ENCODE measurements at places on chromosomes 4 and X.

DNA sequence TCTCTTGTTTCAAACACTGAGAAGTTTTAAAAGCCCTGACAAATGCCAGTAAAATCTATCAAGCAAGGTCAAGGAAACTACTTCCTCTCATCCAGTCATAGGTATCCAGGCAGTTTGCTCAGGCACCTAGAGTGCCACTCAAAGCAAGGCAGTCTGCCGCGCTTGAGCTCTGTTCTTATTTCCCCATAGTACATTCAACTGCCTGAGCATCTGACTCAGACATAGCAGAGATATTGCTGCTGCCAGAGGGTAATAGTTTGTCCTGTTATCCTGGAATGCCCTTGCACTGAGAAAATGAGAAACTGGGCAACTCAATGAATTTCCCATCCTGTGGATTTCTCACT lies 16.1 kb upstream of the ATP8A1 start:
- no peak for DNase-seq

DNA sequence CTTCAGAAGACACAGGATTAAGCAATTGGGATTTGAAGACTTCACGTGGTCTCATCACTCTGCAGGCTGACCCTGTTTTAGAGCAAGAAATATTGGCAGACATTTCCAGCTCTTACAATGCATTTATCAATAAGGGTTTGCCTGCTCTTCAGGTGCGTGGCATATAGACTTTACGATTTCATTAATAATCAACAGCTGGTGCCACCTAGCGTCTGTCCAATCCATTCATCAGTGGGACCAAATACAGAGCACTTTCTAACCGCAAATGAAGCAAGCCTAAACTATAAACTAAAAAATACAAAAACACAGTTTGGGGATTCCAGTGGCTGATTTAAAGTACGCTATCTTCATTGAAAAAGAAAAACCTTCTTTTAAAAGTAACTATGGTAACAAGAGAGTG lies 125.4 kb upstream of the DMD start:
- DNase-seq, result no peak

DNA sequence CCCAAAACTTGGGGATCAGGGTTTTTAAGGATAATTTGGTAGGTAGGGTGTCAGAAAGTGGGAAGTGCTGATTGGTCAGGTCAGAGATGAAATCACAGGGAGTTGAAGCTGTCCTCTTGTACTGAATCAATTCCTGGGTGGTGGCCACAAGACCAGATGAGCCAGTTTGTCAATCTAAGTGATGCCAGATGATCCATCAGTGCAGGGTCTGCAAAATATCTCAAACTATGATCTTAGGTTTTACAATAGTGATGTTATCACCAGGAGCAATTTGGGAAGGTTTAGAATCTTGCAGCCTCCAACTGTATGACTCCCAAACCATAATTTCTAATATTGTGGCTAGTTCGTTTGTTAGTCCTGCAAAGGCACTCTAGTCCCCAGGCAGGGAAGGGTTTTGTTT lies 43.3 kb downstream of the CAMK2D start:
- no peak for DNase-seq

DNA sequence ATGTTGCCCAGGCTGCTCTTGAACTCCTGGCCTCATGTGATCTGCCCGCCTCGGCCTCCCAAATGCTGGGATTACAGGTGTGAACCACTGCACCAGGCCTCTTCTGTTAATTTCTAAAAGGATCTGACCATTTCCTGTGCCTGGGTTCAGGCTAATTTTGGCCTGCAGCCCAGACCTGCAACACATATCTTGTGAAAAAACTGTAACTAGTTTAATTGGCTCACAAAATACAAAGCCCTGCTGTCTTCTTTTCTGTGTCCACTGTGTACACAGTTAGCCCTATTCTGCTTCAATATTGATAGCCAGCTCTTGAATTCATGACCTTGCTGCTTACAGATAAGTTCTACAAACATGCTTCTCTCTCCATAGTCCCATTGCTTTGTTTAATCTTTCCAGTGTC lies 753.5 kb downstream of the PDHA2 start:
- no peak for DNase-seq

DNA sequence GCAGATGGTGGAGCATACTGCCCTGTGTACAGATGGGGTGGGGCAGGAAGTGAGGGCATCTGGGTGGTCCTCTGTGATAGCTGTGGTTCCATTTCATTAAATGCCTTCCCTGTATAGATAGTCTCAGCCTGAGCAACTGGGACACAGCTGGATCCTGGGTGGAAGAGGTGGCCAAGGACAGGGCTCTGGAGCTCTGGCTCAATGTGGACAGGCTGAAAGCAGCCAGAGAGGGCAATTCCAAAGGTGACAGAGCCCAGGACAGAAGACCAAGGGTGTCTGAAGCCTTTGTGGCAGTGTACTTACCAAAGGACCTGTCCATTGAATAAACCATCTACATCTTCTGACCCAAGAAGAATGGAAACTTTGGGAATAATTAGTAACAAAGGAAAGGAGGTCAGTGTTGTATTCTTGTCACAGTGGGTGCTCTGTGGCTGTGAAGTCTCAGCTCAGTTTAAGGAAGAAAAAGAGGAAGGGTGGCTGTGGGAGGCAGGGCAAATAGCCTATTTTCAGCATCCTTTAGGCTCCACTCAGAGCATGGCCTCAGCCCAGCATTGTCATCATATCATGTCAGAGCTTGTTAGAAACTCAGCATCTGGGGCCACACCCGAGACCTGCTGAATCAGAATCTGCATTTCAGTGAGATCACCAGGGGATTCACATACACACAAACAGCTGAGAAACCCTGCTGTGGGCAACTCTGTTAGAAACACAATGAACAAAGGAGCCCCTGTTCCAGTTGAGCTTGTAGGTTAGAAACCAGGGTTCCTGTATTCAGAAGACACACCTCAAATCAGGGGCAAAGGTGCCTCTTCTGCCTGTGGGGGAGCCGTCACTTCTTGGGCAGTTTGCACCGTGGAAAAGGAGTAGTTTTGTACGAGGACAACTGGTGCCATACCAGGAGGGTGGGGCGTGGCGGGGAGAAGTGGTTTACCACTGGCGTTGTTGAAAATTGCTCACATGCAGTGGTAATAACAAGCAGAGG lies 168.6 kb downstream of the PTTG2 start:
- DNase-seq, result peak; percentile 74

- DNase-seq, result no peak
These were observed 41.6 kb upstream of the UGT2B7 start for GRCh38 chr4:69054578-69055200.

DNA sequence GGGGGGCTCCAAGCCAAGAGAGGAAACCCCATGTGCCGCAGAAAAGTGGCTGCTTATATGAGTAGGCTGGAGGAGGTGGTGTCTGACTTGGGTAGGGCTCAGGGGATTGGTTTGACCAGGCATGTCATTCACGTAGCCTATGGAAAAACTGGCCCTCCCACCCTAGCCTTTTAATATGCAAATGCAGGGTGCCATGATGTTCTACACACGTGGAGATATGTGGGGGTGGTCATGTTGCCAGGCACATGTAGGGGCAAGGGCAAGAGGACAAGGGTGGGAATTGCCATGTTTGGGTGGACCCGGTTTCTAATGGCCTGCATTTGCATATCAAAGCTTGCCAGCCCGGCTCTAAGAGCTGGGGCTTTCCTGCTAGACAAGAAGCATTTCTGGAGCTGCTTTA lies 86.9 kb upstream of the SHISA3 start:
- DNase-seq, result no peak

- DNase-seq, result no peak
These were observed 569 bp downstream of the ARFIP1 start for GRCh38 chr4:152780267-152780778.

DNA sequence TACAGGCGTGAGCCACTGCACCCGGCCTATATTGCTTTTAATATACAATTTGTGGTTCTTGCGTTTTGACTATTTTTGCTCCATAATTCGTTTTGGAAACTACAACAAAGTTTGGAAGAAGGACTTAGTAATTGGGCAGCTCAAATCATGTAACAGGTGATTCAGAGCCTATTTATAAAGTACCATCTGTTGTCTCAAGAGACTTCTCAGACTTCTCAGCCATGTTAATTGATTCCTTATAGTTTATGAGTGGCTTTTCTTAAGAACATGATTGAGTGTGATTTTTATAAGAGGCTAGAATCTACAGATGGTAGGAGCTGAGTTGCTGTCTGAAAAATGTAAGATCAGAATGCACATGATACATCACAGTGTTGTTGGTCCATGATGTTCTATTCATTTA lies 240.2 kb downstream of the ADGRL3 start:
- no peak for DNase-seq

- DNase-seq, result no peak
These were observed 104.2 kb downstream of the FAM47B start for GRCh38 chrX:35046660-35047296.

DNA sequence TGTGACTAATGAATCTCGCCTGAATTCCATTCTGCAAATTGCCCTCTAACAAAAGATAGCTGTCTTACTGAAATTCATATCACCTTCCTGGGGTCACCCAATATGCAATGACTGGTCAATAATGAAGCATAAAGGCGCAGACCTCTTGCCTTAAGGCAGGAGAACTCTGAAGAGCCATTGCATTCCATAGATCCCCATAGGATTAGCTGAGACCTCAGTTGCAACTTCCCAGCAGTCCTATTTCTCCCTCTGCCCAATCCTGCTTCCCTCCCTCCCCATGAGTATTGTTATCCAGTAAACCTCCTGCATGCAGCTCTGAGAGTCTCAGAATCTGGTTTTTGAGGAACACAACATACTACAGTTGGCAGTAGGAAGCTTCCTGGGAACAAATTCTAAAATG lies 396.5 kb downstream of the DCAF12L2 start:
- no peak for DNase-seq

DNA sequence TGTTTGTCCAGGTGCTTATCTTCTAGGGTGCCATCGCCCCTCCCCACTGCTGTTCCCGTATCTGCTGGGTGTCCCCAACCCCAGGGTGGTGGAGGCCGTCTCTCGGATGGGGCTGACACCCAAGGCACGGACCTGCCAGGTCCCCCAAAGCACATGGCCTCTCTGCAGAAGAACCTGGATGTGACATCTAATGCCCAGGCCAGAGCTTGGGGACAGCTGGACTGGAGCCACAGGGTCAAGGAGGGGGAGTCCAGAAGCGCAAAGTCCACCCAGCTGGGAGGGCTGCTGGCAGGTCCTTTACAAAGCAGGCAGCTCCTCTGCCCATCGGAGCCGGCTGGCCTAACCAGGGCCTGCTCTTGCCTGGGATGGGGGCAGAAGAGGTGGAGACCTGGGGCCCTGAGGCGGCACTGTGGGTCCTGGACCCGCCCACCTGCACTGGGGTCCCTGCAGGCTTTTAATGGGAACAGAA lies 751 bp upstream of the DOK7 start:
- DNase-seq, result no peak

DNA sequence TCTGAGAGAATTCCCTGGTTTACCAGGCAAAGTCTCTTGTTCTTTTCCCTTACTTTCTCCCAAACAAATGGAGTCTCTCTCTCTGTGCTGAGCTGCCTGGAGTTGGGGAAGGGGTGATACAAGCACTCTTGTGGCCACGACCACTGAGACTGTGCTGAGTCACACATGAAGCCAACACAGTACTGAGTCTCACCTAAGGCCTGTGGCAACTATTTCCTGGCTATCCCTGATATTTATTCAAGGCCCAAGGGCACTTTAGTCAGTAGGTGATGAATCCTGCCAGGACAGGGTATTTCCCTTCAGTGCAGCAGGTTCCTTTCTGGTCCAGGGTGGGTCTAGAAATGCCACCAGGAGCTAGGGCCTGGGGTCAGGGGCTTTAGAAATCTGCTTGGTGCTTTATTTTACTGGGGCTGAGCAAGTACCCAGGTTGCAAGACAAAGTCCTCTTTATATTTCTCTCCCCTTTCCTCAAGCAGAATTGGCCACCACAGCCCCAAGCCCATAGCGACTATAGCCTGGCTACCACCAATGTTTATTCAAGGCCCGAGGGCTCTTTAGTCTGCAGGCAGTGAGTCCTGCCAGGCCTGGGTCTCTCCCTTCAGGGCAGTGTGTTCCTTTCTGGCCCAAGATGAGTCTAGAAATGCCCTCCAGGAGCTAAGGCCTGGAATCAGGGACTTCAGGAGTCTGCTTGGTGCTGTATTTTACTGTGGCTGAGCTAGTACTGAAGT lies 10.5 kb downstream of the ARL13A start:
- DNase-seq, result no peak

DNA sequence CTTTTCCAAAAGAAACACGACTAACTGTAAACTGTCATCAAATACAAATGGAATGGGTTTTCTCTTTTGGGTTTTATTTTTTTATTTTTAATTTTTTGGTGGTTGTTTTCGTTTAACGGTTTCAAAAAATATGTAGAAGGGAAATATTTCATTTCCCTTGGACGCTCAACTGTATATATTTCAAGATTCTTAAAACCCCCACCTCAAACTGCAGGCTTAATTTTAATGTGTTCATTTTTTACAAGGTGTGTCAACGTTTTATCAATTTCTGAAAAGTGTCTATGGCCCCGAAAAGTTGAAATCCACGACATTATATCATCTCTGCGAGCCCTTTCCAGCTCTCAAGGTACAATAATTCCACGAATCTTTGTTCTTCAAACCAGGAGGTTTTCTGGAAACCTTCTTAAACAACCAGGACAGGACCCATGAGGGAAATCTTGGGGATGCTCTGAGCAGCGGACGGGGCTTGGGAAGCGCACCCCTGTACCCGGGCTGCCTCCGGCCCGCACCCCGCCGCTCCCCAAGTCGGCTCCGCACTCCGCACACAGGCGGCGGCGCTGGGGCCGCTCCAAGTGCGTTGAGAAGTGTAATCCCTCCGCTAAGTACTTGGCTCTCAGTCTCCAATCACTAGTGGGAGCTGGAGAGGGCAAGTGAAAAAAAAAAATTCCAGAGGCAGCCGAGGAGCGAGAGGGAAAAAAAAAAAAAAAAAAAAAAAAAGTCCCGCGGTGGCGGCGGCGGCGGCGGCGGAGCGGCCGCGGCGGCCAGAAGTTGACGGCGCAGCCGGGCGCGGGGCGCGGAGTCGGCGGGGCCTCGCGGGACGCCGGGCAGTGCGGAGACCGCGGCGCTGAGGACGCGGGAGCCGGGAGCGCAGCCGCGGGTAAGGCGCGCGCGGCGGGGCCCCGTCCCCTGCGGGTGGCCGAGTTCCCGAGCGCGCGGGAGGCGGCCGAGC lies at the start of gene BMPR1B:
BMPR1B (plus strand) TSS at position 764 of the 949 bp plus-strand sequence. CDS start 346,470 bp downstream, outside the sequence.
- DNase-seq, result no peak

- no peak for DNase-seq
These were observed 83.6 kb downstream of the MXRA5 start for GRCh38 chrX:3262901-3263300.

GRCh38 chrX:154021131-154021611 lies 1.5 kb upstream of the IRAK1 start:
- DNase-seq, result no peak

DNA sequence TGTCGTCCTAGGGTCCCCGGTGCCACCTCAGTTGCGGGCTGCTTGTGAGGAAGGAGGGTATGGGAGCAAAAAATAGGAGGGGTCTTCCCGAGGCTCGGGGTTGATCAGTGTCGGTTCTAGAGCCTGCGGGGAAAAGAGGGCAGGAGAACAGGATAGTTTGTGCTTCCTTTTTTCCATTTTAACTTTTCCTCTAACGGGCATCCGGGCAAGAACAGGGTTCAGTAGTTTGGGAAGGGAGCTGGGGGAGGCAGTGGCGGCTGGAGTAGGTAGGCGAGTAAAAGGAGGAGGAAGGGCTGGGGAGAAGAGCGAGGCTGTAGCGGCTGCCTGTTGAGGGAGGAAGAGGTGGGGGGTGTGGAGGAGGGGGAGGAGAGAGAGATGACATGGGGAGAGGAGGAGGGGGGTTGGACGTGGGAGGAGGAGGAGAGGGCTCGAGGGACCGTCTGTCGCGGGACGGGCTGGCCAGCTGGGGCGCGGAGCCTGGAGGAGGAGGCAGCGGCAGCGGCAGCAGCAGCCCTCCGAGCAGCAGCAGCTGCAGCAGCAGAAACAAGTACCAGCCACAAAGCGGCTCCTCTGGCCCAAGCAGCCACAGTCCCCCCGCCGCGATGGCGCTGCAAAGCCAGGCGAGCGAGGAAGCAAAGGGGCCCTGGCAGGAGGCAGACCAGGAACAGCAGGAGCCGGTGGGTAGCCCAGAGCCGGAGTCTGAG lies at the start of gene SLC16A2:
SLC16A2 (plus strand) TSS at position 458 of the 704 bp plus-strand sequence; CDS start at position 603, 145 bp downstream.
- DNase-seq, result peak; percentile 8

- DNase-seq, result no peak
These were observed 23.4 kb upstream of the CT47A1 start for GRCh38 chrX:121008920-121009319.
